Calu3 (cell line): ENCODE measurements at places on chromosomes 5 and 9.

GRCh38 chr5:149011084-149011483, 51.8 kb downstream of the SH3TC2 start:
- DNase-seq, result peak; percentile 74

DNA sequence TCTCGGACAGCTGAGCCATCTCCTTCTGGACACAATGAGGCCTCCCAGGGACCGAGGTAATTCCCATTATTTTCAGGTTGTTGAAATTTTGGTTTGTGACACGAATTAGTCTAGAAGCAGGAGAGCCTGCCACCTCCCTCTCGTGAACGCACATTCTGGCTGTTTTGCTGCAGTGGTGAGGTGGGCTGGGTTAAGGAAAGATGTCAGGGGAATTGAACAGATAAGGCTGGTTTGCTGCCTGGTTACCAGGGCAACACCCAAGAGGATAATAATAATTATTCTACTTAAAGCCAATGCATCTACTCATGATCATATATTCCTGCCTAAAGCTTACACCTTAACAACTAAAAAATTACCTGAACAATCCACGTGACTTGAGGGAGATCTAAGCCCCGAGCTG, 38.1 kb downstream of the DDX31 start:
- no peak for DNase-seq

DNA sequence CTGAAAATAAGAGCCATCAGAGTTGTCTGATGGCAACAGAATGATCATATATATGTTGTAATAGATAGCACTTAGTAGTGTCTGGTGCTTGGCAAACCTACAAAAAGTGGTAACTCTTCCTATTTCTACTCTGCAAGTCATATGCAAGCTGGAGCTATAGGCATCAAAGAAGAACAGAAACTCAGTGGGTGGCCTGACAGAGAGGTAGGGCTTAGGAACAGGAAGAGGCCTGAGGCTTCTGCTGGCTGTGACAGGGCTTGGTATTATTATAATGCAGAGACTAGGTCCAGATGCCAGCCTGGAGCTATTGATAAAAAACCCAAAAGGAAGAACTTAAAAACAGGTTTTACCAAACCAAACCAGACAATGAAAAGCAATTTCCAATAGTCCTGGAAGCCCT, 4.4 kb upstream of the DIAPH1 start:
- DNase-seq, result no peak

- DNase-seq, result no peak
Measured at GRCh38 chr5:3022665-3023064, 271.2 kb upstream of the IRX2 start.

- DNase-seq, result no peak
Measured at GRCh38 chr9:35163413-35163812, 1.6 kb downstream of the UNC13B start.

DNA sequence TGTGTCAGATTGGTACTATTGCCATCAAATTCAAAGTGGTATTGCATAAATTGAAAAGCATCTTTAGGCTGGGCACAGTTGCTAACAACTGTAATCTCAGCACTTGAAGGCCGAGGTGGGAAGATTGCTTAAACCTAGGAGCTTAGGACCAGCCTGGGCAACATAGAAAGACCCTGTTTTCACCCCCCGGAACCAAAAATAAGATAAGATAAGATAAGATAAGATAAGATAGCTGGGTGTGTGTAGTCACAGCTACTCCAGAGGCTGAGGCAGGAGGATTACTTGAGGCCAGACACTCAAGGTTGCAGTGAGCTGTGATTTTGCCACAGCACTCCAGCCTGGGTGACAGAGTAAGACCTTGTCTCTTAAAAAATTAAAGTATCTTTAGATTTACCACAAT, 297.9 kb upstream of the SEMA6A start:
- no peak for DNase-seq

- DNase-seq, result peak; percentile 5
Measured at GRCh38 chr5:72402959-72403628, 82.9 kb downstream of the PTCD2 start.

- no peak for DNase-seq
Measured at GRCh38 chr5:54257366-54258118, 52.8 kb downstream of the ARL15 start.

DNA sequence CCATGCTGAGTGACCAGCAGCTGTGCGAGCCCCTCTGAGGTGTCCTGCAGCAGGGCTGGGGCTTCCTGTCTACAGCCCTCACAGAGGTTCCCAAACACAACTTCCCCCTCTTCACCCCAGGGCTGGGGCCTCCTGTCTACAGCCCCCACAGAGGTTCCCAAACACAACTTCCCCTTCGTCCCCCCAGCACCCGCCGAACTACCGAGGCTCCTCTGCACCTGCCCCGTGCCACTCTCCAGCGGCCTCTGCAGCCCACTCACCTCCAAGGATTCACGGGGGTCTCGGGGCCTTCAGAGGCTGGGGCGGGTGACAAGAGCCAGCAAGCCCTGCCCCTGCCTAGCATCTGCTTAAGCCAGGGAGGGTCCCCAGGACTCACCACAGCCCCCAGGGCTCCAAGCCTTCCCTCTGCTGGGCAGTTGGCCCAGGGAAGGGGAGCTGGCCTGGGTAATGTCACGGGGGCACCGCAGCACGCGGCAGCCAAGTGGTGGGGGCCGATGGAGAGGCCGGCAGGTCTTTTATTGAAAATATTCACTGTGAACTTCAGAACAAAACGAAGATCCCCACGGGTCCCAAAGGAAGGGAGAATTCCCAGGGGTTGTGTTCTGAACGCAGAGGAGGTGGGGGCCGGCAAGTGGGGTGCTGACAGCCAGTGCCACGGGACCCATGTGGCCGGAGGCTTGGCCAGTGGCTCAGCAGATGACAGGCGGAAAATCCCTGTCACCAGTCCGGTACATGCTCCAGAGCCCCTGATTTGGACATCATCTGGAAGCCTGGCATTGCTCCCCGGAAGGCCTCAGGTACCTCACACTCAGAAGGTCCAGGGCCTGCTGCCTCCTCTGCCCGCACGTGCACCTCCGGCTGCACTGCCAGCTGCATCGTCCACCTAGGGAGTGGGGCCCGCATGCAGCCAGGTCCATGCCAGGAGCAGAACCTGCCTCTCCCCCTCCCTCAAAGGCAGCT, 125.3 kb downstream of the ADAMTS2 start:
- DNase-seq, result no peak

DNA sequence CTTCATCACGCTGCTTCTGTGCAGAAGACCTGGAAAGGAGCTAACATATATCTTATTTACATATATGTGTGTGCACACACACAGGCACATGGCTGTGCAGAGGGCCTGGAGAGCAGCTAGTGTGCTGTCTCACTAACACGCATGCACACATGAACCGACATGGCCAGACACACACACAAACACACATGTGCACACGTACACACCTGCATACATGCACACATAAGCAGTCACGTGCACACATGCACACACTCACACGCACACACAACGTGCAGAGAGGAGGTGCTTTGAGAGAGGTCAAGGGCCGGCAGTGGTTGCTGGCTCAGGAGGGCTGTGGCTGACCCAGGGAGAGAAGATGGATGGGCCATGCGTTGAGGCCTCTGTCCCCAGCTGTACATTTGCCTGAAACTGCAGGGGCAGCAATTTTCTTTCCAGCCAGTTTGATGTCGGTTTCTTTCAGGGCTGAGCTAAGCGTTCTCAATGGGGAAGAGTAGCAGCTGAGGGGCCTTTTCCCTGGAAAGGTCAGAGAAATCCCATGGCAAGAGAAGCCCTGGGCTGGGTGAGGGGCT, 66.7 kb downstream of the OLFM1 start:
- DNase-seq, result no peak

DNA sequence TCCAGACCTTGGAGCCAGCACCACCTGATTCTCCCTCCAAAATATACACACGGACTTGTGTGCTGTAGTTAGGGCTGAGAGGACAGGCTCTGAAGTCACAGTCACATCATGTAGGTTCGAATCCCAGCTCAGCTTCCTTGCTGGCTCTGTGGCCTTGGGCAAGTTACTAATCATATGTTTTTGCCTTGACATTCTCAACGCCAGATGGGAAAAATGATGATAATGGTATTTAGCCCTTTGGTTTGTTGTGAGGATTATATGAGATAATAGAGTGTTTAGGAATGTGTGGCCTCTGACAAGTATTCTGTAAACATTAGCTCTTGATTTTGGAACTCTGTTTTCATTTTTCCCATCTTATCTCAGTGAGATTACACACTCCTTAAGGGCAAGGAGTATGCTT, 72.5 kb downstream of the PLAC8L1 start:
- no peak for DNase-seq

DNA sequence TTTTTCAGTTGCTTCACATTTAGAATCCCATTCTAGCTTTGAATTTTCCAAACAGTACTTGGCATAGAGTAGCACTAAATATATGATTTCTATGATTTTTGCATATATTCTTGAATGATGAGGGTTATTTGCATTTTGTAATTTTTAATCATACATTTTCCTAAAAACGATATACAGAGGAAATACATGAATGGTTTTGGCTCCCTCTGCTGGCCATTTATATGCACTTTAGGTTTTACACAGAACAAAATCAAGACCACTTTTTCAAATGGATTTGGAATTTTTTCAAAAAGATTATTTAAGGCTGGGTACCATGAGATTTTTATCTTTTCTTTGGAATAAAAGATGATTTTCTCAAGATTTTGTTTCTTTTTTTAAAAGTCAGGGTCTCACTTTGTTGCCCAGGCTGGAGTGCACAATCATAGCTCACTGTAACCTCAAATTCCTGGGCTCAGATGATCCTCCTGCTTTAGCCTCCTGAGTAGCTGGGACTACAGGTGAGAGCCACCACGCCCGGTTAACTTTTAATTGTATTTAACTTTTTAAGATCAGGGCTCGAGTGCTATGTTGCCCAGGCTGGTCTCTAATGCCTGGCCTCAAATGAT, 16.7 kb upstream of the COMMD10 start:
- peak; percentile 44 for DNase-seq
